ENCODE measurements at places on chromosomes 13 and 19.

DNA sequence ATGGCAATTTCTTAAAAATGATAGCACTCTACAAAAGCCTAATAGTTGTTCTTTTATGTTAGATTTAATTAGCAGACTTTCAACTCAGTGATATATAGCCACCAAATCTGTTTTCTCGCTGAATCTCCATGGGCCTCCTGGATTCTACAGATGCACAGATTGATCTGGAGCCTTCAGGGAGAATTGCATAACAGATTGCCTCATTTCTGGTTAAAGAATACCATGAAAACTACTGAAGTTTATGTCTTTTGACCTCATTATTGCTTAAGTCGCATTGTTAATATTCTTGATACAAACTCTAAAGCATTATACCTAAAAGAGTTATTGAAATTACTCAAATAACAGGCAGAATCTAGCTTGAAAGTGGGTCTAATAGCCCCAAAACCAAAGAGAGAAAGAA is 53.7 kb upstream of the PRR20A start:
- DNase-seq = no peak

DNA sequence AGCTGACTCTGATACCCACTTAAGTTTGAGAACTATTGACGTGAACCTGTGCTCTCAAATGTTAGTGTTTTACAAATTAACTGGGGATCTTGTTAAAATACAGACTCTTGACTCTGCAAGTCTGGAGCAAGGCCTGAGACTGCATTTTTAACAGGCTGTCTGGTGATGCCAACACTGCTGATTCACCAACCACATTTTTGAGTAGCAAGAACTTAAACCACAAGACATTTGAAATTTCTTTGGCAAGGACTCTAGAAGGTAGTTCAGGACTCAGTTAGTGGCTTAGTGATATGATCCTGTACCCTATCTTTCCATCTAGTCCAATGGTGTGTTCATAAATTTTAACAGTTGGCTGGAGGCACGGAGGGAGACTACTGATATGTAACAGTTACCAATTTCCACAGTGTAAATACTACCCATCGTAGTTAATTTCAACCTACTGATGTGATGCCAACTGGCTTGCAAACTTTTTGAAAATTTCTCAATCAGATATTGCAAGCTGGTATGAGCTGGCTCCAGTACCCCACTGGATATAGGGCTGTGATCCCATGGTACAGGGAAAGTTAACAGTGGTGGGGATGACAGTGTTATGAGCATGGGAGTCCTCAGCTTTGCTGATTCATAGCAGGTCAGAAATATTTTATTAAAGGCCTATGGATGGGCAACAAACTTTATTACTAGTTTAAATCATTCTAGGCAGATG is 255.1 kb downstream of the TBC1D4 start:
- no peak for DNase-seq

DNA sequence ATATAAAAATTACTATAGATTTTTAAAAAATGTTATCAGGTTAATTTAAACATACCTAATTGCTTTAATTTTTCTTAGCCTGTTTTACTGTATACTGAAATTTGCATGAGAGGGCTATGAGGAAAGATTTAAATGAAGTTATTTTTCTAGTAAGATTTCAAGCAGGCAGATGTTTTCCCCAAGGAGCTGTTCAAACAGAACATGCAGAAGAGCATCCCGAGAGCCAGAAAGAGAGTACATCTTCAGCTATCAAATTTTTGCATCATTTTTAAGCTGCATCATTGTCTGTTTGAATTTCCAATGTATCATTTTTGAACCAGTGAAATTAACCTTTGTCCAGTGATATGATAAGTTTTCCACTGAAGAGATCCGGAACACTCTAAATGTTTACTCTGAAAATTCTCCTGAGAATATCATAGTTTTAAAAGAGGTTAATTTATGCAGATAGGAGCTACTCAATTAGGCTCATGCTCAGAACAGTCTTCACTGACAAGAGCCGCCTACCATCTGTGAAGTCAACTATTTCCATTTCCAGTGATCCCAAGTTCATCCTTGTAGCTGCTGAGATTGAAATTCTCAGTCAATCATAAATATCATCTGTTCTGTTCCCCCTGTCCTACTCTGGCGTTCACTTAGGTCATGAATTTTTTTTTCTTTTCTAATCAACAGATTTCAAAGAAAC is 467.7 kb upstream of the NBEA start:
- DNase-seq = no peak

DNA sequence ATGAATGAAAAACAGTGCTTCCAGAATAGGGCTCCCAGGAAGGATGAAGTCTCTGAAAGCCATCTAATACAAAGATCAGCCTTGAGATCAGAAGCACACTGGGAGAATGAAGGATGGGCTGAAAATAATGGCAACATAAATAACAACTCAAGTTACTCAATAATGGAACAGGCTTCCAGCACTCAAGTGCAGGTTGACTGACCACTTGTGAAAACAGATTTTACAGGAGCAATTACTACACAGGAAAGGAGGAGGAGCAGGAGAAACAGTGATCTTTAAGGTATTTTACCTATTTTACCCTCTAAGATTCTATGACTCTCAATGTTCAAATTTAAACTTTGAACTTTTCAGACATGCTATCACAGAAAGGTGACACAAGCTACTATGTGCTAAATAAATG is 106.0 kb downstream of the USP12 start:
- no peak for DNase-seq

DNA sequence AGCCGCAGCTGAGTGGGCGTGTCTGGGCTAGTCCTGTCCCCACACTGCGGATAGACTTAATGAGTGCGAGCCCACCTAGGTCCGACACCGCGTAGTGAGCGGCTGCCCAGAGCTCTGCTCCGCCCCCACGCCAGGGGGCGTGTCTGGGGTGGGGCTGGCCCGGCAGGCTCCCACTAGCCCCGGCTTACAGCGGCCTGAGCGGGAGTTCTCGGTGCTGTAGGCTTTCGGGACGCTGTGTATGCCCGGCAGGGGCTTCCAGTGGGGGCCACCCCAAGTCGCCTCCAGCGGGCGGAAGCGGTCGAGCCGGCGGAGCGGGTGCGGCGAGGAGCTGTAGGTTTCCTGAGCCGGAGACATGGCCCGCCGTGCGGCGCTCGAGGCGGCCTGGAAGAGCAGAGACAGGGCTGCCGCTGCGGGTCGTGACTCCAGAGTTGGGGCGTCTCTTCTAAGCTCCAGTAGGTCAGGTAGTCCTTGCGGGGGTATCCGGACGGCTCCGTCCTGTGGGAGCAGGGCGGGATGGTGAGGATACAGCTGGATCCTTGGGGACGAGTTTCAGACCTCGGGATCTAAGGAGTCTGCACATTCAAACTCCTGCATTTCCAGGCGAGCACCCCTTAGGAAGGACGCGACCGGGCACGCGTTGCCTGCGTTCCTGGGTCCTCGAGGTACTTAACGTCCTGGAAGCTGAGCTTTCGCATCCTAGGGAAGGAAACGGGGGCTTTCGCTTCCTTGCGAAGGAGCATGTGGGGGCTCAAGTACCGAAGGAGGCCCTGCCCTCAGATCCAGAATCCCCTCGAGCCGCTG is 1.2 kb downstream of the CGB7 start:
- peak; percentile 49 for DNase-seq

- no peak for DNase-seq
Measured at GRCh38 chr13:73715911-73716510, 418.2 kb downstream of the KLF12 start.

DNA sequence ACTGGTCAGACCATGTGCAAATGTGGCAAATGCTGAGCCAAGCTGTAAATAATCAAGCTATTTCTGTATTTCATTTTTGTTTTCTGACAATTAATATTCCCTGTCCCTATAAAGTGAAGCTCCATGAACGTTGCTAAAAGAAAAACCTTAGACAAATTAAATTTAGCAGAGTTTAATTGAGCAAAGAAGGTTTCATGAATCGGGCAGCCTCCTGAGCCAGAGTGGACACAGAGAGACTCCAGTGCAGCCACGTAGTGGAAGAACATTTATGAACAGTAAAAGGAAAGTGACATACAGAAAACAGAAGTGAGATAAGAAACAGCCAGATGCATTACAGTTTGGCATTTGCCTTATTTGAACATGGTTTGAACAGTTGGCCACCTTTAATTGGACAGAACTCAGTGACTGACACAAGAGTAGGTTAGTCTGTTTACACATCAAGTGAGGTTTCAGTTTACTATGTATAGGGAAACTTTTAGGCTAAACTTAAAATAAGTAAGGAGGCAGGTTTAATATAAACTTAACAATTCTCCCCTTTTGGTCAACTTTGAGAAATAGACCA is 69.7 kb downstream of the UFM1 start:
- no peak for DNase-seq

DNA sequence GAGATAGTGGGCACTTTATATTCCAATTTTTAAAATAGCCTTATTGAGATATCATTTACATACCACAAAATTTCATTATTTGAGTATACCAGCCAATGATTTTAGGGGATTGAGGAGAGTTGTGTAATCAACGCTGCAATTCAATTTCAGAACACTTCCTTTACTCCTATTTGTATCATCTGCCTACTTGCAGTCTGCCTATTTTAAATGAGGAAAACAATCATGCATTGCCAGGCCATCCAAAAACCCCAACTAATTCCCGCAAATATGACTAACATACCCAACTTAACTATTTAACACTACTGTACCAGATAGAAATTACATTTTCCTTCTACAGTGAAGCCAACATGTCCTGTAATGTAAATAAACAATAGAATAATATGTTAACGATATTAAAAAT is 26.7 kb downstream of the CAB39L start:
- DNase-seq = no peak

DNA sequence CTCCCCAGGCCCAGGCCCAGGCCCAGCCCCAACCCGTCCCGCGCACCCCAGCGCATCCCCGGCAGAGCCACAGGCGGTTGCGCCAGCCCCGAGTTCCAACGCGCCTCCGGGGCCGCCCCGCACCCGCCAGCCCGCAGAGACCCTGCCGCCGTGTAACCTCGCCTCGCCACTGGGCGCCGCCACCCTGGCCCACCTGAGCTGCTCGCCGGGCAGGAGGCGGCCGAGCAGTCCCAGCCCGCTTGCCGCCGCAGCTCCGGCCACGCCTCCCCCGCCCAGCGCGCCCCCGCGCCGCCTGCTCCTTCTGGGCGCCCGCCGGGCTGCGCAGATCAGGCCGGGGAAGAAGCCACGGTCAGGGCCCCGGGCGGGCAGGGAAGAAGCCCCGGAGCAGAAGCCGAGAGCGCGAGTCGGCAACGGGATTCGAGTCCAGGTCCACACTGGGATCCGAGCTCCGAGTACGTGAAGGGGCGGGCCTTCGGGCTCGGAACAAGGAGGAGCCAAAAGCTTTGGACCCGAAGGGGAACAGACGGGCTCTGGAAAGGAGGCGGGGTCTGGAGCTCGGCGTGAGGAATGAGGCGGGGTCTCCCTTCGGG is at the start of gene MBOAT7:
MBOAT7 (minus strand) TSS at position 436 of the 590 bp plus-strand sequence. CDS start 1,072 bp downstream, outside the sequence.
- DNase-seq = no peak

DNA sequence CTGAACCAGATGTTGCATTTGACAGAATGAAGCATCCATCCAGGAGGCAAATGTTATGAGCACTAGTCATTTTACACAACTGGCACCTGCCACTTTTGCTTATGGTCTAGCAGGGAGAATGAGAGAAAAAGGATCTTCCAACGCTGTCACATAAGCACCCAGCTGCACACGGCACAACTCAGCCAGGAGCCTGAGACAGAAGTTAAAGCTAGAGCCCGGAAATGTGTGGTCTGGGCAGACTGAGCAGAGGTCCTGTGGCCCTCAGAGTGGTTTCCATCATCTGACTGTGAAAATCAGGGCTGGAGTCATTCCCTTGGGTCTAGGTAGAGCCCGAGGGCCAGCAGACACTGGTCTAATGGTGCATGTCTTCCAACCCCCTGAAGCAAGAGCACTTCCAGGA is 78.4 kb upstream of the XPO4 start:
- no peak for DNase-seq

GRCh38 chr19:16856091-16856490 is 26.9 kb downstream of the SIN3B start:
- DNase-seq = no peak

Measured in stimulated activated CD4-positive, alpha-beta T cell treated with anti-CD3 and anti-CD28 coated beads, TNF-alpha, amount 100 ng/mL, for 24 hours (primary cell).